ENCODE measurements at places on chromosomes 1 and 21. TPM values are rescaled to one million over a fixed set of nuclear protein-coding genes. Genes with fewer than 3 reads are reported as not detected.

DNA sequence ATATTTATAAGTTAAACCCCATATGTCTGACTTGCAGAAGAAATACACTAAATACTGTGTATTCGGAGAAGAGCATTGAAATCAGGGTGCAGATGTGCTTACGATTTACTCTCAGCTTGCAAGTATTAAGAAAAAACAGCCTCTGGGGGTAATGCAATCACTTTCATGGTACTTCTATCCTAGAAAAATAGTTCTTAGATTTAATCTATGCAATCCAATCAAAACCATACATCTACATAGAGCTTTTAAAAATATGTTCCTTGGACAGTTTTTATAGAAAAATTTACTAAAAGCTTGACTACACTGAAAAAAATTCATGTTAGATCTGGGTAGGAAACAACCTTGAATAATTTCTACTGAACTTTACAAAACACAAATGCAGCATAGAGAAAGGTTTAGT lies 890.3 kb upstream of the ADGRL2 start:
- DNase-seq, result no peak
- no peaks in the 10 kb centered on the region for H3K27me3 ChIP-seq
- H3K4me3 ChIP-seq, result no peak overlapping the region
- H3K27ac ChIP-seq, result no peak overlapping the region
- no peaks in the 10 kb centered on the region for H3K36me3 ChIP-seq

- no peaks in the 10 kb centered on the region for H3K27me3 ChIP-seq
- H3K4me1 ChIP-seq, result no peaks in the 10 kb centered on the region
- no peak overlapping the region for H3K4me3 ChIP-seq
- H3K27ac ChIP-seq, result no peak overlapping the region
These were observed 32.3 kb downstream of the STPG1 start for GRCh38 chr1:24381256-24381655.

The TESK2 gene
- 3.3 TPM for total RNA-seq

The CYB5RL gene
- 19.4 TPM for total RNA-seq

DNA sequence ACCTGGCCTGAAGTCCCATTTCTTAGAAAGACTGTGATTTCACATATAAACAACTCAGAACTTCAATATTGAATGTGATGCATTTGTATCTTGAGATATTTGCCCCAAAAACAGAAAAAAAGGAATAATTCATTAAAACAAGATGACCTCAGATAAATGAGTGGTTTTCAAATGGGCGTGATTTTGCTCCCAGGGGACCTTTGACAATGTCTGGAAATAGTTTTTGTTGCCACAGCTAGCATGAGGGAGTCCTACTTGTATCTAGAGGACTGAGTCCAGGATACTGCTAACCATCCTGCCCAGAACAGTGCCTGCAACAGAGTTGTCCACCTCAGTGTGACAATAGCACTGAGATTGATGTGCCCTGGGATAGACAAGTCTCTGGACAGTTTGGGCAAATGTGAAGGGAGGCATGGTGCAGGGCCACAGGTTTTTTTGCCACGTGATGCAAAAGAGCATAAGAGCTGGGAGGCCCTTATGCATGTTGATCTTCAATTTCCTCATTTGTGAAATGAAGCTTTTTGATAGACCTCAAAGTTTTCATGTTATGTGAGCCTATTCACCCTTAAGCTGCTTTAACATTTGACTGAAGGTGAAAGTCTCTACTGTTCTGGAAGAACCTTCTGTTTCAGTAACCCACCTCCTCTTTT lies 46.2 kb downstream of the MAP3K7CL start:
- no peaks in the 10 kb centered on the region for H3K4me1 ChIP-seq
- no peaks in the 10 kb centered on the region for H3K27me3 ChIP-seq
- H3K27ac ChIP-seq, result no peak overlapping the region
- DNase-seq, result no peak

DNA sequence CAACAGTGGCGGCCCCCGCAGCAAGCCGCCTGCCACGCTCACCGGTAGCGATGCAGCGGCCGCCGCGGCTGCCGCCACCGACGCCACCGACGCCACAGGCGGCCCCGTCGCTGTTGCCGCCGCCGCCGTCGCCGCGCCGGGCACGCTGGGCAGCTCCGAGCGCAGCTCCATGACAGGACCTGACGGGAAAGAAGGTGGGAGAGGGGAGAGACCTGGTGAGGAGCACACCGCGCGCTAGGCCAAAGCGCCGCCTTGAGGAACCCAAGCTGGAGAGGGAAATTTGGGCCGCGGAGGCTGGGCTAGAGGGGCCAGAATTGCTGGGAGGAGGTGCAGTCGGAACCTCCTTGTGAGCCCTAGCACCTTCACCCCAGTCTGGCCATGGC lies 1.9 kb downstream of the DMRTA2 start:
- H3K4me1 ChIP-seq, result no peaks in the 10 kb centered on the region
- no peak overlapping the region for H3K4me3 ChIP-seq
- H3K27me3 ChIP-seq, result no peaks in the 10 kb centered on the region
- no peaks in the 10 kb centered on the region for H3K36me3 ChIP-seq

DNA sequence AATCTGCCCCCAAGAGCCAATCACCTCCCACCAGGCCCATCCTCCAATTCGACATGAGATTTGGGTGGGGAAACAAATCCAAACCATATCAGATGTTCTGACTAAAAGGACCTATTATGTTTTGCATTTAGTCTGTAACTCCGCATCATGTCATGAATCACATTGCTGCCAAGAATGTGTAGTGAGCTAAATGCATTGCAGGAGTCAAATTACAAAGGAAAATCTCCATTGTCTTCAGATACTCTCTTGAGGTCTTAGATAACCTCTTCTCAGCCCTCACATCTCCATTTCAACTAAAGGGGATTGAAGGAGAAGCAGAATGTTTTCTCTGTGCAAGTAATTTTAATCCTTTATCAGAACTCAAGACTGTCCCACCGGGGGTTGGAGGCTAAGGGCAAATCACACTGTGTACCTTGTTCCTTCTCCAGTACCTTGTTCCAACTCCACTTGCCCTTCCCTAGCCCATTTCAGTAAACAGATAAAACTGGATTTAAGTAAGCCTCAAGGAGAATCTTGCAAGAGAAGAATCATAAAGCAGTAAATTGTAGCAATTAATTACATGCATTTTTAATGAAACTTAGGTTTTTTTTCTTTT lies 34.1 kb downstream of the EXTL2 start:
- DNase-seq, result no peak
- H3K36me3 ChIP-seq, result no peaks in the 10 kb centered on the region
- H3K27ac ChIP-seq, result no peak overlapping the region
- no peak overlapping the region for H3K4me3 ChIP-seq
- H3K4me1 ChIP-seq, result no peaks in the 10 kb centered on the region

GRCh38 chr1:24957808-24958752 lies 28.0 kb upstream of the RUNX3 start:
- H3K4me3 ChIP-seq, result no peak overlapping the region
- no peaks in the 10 kb centered on the region for H3K4me1 ChIP-seq
- no peak for DNase-seq
- no peak overlapping the region for H3K27ac ChIP-seq
- no peaks in the 10 kb centered on the region for H3K27me3 ChIP-seq

Measured in Panc1 (cell line).